Stimulated activated CD8-positive, alpha-beta memory T cell treated with anti-CD3 and anti-CD28 coated beads, Interleukin-7, amount 100 ng/mL, for 1 hour (primary cell): ENCODE measurements at places on chromosomes 4 and X.

- DNase-seq: no peak
These were observed 127.5 kb downstream of the COX7B2 start for GRCh38 chr4:46781434-46782092.

GRCh38 chrX:87397103-87397886, 120.3 kb upstream of the KLHL4 start:
- DNase-seq: no peak

- no peak for DNase-seq
These were observed 48.3 kb downstream of the FUNDC1 start for GRCh38 chrX:44494357-44494756.

DNA sequence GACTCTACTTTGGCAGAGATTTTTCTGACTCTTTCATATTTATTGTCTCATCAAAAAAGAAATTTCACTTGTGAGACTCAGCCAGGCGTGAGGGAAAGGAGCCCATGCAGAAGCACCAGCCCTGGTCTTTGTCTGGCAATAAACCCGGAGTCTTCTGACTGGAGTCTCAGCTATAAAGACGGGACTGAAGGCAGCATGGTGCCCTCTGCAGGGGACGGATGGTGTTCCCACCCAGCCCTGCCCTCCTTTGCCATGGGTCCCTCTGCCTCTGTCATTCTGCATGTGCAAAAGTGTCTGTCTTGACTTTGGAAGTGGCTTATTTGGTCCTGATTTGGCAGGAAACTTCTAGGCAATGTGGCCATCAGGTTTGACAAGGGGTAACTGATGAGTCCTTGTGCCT, 14.2 kb downstream of the ZNF185 start:
- DNase-seq: no peak

GRCh38 chrX:140149761-140150160, 184.4 kb upstream of the CXorf66 start:
- DNase-seq: no peak

- DNase-seq: no peak
These were observed 231.0 kb downstream of the LDB2 start for GRCh38 chr4:16667464-16667863.

- no peak for DNase-seq
These were observed 86.0 kb upstream of the NMU start for GRCh38 chr4:55722132-55722531.

- no peak for DNase-seq
These were observed 724 bp downstream of the THOC2 start for GRCh38 chrX:123731987-123732669.

DNA sequence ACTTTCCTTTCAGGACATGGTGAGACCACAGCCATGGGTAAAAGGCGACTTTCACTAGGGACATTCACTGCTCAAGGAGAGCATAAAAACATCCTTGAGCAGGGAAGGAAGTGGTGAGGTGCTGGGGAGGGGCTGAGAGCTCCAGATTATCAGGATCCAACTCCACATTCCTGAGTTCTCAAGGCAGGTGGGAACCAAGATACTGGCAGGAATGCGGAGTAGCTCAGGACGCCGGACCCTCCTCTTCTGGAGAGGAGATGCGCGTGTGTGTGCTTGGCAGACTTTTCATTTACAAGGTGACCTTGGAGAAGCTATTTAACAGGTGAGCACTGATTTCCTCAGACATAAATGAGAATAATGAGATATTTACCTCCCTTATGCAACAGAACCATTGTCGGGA, 41.3 kb upstream of the TXK start:
- no peak for DNase-seq

DNA sequence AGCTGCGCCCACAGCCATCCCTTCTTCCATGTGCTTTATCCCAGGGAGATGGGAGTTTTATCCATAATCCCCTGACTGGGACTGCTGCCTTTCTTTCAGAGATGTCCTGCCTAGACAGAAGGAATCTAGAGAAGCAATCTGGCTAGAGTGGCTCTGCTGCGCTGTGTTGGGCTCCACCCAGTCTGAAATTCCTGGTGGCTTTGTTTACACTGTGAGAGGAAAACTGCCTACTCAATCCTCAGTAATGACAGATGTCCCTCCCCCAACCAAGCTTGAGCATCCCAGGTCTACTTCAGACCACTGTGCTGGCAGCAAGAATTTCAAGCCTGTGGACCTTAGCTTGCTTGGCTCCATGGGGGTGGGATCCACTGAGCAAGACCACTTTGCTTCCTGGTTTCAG, 116.9 kb upstream of the AR start:
- no peak for DNase-seq

DNA sequence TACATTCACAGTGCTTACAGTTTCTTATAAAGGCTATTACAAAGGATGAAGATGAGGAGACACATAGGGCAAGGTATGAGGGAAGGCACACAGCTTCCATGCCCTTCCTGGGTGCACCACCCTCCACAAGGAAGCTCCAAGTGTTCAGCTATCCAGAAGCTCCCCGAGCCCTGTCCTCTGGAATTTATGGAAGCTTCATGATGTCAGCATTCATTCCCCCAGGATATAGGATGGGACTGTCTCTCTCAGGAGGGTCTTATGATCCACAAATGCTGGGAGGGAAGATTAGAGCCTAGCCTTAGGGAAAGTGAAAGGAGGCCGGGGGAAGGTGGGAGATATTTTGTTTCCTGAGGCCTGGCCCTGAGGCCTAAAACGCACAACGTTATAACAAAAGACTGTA, 236.0 kb downstream of the ANK2 start:
- no peak for DNase-seq

GRCh38 chrX:101685923-101686322, 26.3 kb upstream of the ARMCX2 start:
- DNase-seq: no peak

- no peak for DNase-seq
These were observed 231.1 kb upstream of the CENPE start for GRCh38 chr4:103429283-103429682.

- no peak for DNase-seq
These were observed 95.4 kb upstream of the PLAC1 start for GRCh38 chrX:134753718-134754008.

DNA sequence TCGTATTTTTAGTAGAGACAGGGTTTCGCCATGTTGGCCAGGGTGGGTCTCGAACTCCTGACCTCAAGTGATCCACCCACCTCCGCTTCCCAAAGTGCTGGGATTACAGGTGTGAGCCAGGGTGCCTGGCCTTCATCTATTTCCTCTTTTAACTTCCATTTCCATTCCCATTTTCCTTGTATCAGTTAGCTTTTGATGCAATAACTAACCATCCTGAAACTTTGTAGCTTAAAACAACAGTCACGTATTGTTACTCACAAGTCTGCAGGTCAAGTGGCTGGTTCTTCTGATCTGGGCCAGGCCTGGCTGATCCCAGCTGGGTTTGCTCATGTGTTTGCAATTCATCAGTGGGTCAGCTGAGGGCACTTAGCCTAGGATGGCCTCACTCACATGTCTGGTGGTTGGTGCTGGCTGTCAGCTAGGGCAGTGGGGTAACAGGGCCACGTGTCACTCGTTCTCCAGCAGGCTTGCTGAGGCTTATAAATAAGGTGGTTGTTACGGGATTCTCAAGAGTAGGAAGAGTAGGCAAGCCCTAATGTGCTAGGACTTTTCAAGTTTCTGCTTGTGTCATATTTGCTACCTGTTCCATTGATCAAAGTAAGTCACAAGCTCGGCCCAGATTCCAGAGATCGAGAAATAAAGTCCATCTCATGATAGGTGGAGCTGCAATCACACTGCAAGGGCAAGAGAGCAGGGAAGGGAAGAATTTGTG, 88.2 kb downstream of the SOWAHB start:
- no peak for DNase-seq

DNA sequence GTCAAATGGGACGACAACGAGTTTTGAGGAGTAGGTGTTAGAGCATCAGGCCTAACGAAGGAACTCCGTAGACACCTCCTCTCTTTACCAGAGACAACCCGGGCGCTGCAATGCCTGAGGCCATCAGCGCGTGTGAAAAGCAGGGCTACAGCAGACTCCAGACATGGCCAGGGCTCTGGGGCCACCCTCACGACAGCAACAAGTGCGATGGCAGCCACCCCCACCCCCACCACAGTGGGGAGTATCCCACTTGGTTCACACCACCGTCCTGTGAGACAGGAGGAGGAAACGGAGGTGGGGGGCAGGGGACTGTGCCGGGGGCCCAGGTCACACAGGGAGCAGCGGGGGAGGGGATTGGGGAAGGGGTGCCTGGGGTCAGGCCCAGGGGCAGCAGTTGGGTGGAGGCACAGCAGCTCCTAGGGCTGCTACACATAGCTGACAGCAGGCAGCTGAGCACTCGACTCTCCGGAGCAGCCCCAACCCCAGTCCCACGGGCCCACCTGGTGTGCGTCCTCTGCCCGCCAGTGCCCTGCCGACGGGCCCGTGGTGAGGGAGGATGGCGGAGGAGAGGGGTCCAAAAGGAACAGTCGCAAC, 8.5 kb downstream of the LRPAP1 start:
- DNase-seq: no peak

GRCh38 chr4:182246401-182247205, 3.4 kb downstream of the TENM3 start:
- DNase-seq: no peak
